Heart right ventricle (tissue), 16 donors: ENCODE measurements at places on chromosomes 4 and X. TPM values are rescaled to one million over a fixed set of nuclear protein-coding genes. Genes with fewer than 3 reads are reported as not detected.

DNA sequence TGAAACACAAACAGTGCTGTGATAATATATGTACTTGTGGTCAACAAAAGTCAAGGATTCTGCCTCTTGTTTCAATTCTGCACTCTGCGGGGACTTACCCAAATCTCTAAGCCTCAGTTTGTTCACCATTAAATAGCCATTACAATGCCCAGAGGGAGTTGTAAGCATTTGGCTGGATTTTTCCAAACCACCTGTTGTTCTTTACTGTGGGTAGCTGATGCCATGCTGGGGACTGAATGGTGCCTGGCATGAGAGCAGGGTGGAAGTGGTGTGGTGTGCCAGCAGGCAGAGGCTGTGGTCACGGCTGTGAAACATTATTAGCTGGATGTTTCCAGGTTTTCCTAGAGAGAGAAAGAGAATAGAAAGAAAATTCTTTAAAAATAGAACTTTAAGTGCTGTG lies 60.7 kb upstream of the PAK3 start:
- no peak for DNase-seq

GRCh38 chrX:12962041-12962504 lies 12.8 kb upstream of the TMSB4X start:
- no peak for DNase-seq

GRCh38 chrX:24395775-24396174 lies 35.3 kb downstream of the SUPT20HL1 start:
- no peak for DNase-seq

- no peak for DNase-seq
Measured at GRCh38 chrX:134552351-134552750, 92.4 kb downstream of the HPRT1 start.

DNA sequence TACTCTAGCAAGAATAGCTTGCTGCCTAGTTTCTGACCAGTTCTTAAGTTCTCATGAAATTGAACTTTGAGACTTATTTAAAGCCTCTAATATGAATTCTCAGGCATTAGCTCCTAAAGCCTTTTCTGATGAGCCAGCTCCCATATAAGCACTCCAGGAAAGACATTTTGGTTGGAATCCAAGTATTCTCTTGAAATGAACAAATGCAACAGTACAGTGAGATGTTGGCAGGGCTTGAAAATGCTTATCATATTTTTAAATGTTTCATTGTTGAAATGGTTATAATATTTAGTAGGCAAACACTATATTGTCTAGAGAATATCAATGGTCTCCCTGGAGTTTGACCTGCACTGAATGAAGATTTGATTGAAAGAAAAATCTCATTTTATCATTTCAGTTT lies 240.3 kb downstream of the ANK2 start:
- DNase-seq: no peak

- DNase-seq: no peak
Measured at GRCh38 chr4:41750121-41750625, 1.6 kb upstream of the PHOX2B start.

- DNase-seq: no peak
Measured at GRCh38 chr4:146261041-146261440, 46.7 kb downstream of the REELD1 start.

The AMELX gene
- total RNA-seq: not detected

The MTMR8 gene
- total RNA-seq: 0.55 TPM
